ENCODE measurements at places on chromosomes 16 and 17.

DNA sequence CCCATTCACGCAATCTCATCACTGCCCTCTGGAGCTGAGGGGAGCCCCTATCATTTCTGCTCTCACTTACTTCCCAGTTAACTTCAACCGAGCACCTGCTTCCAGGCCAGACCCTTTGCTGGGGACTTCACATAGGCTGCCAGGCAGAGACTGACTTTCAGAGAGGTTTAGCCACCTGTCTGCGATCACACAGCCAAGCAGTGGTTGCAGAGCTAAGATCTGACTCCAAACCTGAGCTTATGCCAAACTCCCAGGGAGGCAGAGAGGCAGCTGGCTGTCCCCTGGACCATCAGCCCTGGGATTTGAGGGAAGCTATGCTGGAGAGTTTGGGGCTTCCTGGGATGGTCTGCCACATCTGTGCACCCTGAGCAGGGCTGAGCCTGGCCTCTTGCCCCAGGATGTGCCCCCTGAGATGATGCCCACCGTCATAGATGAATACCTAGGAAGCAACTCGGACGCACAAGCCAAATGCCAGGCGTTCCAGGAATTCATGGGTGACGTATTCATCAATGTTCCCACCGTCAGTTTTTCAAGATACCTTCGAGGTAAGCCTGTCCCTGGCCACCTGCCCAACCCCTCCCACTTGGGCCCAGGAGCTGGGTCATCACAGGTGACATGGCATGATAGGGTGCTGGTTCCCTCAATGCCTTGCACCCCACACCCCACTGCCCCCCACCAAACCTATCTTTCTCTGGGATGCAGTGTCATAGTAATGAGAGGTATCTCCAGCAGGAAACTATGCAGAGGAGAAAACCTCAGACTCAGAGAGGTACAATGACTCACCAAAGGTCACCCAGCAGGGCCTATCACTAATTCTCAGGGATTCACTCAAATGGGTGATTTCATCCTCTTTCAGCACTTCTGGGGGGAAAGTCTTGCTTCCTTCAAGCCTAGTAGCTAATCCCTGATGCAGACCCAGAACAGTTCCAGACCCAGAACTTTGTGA is 10.0 kb downstream of the CES3 start:
- no peak for DNase-seq

GRCh38 chr16:22353933-22354541 is 20.4 kb downstream of the CDR2 start:
- DNase-seq: no peak

DNA sequence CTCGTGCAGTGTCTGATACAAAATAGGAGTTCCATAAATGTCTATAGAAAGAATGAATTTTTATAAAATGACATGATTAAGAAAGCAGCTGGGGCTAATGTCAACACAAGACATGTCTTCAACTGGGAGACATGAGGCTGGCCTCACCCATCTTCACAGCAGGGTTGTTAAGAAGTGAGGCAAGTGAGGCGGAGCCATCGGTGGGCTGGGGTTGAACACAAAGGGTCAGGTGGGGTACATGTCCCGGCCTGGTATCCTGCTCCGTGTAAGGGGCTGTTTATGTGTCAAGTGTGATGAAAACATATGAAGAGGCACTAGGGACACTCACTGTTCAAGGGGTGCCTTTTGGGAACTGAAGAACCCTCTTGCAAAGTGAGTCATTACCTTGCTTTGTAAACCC is 22.1 kb downstream of the CDK5R1 start:
- no peak for DNase-seq

- DNase-seq: no peak
Observed at GRCh38 chr17:17958982-17959381, 13.2 kb downstream of the TOM1L2 start.

- DNase-seq: no peak
Observed at GRCh38 chr17:12680407-12680897, 14.8 kb downstream of the MYOCD start.

GRCh38 chr17:31095236-31096105 is 694 bp downstream of the NF1 start:
- DNase-seq: peak; percentile 38

DNA sequence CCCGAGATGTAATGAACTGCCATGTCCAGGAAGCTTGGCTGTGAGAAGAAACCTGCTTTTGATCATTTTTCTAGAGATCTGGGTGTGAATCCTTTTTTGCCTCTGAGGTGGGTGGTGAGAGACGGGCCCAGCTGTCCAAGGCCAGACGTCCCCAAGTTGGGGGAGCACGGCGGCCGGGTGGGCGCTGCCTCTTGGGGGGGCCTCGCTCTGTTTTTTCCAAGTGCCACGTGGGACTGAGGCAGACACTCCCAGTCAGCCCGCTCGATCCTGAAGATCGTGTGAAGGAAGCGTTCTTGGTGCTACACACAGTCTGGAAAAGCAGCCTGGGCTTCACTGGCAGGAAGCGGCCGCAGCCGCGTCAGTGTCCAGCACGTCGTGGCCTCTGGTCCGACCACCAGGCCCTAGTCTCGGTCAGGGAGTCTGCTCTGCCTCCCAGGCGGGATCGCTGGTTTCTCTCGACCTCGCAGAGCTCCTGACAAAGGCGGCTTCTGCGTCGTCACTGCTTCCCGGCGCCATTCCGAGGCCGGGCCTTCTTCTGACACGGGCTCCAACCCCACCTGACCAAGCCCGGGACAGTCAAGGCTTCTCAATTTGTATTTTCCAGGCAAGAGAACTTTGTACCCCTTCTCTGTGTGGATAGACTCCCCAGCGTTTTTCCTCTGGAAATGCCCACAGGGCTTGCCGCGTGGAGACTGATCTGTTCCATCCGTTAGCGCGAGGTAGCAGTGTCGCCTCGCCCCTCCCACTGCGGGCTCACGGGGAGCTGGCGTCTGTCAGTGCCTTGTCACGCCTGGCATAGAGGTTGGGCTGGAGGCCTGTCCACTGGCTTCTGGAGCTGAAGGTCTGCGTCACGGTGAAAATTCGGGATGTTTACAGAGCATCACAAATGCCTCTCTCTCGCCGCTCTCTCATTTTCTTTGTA is 12.4 kb downstream of the PRSS27 start:
- DNase-seq: no peak

DNA sequence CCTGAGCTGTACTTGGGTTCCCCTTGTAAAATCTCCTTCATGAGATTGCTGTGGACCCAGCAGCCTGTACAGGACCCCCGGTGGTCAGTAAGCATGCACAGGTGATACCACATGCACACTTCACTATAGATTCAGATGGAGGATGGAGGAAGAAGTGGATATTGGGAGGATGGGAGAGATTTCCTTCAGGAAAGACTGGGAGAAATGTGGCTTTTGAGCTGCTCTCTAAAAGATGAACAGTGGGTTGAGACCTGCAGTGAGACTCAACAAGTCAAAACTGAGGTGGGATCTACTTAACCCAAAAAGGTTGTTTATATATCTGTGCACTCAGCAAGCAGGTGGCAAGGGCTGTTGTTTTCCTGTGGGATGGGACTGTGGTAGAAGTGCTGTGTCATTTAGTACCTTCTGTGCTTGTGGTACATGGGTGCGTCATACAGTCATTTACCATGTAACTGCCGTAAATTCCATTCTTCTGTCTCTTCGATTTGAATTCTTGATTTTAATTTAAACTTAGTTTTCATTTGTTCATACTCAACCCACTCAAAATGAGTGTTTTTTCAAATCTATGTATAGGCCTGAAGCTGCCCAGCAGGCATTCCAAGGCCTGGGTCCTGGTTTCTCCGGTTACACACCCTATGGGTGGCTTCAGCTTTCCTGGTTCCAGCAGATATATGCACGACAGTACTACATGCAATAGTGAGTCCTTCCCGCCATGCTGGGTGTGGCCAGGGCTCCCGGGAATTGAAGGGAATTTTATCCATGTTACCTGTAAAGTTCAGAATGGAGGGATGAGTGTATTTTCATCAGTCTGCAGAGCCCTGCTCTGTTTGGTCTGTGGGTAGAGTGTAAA is 6.9 kb downstream of the HERPUD1 start:
- DNase-seq: no peak

DNA sequence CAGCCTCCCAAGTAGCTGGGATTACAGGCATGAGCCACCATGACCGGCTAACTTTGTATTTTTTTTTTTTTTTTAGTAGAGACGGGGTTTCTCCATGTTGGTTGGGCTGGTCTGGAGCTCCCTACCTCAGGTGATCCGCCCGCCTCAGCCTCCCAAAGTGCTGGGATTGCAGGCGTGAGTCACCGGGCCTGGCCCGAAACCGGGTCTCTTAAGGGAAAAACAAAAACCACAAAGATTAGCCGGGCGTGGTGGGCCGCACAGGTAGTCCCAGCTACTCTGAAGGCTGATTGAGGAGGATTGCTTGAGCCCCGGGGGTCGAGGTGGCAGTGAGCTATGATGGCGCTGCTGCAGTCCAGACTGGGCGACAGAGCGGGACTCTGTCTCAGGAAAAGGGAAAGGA is 19.9 kb upstream of the RBL2 start:
- DNase-seq: no peak

GRCh38 chr17:57916925-57917858 is 38.0 kb downstream of the CUEDC1 start:
- DNase-seq: no peak

DNA sequence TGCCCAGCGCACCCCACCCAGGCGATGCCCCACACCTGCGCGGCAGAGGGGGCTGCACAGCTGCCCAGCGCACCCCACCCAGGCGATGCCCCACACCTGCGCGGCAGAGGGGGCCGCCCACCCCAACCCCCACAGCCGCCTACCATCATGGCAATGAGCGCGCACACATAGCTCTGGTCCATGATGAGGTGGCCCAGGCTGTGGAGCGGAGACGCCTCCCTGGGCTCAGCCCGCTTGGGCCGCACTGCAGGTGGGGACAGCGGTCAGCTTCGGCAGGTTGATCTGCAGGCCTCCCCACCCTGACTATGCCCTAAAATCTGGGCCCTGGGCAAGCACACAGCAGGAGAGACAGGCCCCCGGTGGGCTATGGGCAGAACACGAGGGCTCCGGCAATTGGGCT is 30.2 kb downstream of the CTU2 start:
- no peak for DNase-seq

DNA sequence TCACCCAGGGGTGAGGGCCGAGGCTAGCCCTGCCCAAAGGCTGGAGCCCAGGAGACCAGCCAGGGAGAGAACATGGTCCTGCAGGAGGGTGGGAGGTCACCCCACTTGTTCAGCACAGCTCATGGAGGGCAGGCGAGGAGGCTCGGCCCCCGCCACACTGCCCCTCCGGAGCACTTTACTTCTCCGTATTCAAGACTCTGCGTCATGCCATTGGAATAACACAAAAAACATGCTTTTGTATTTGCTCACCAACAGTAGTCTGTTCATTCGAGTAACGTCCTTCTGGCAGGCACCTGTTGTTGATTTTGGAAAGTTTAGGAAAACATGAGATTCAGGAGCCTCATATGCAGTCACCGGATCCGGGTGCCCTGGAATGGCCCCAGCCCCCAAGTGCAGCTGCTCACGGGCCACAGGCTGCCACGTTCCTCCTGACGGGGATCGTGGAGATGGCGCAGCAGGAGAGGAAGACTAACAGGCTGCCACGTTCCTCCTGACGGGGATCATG is 81.1 kb upstream of the DNAH17 start:
- no peak for DNase-seq

GRCh38 chr16:66127459-66128370 is 238.8 kb upstream of the CDH5 start:
- DNase-seq: no peak

DNA sequence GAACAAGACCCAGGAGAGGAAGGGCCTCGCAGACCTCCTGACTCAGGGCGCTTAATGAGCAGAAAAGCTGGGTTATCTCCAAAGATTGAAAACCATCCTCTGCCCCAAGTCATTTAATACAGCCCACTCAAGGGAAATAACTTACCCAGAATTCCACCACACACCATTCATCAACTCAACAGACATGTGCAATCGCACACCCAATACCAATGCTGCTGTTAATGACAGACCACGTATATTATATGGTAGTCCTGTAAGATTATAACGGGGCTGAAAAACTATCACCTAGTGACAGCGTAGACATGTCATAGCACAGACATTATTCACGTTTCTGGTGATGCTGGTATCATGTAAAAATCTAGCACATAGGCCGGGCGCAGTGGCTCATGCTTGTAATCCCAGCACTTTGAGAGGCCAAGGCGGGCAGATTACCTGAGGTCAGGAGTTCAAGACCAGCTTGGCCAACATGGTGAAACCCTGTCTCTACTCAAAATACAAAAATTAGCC is 52.5 kb upstream of the HELZ start:
- no peak for DNase-seq

GRCh38 chr17:80107231-80108021 is 6.0 kb downstream of the GAA start:
- DNase-seq: no peak

- DNase-seq: peak; percentile 93
Observed at GRCh38 chr16:75733305-75734211, 7.3 kb upstream of the CPHXL start.

- DNase-seq: no peak
Observed at GRCh38 chr17:64158831-64159590, 29.1 kb upstream of the ERN1 start.

GRCh38 chr16:397736-398332 is 835 bp downstream of the NME4 start:
- DNase-seq: peak; percentile 79

DNA sequence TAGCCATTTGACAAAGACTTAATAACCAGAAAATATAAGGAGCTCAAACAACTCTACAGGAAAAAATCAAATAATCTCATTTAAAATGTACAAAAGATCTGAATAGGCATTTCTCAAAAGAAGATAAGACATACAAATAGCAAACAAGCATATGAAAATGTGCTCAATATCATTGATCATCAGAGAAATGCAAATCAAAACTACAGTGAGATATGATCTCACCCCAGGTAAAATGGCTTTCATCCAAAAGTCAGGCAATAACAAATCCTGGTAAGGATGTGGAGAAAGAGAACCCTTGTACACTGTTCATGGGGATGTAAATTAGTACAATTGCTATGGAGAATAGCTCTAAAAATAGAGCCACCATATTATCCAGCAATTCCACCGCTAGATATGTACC is 43.1 kb downstream of the HSD17B2 start:
- DNase-seq: no peak

DNA sequence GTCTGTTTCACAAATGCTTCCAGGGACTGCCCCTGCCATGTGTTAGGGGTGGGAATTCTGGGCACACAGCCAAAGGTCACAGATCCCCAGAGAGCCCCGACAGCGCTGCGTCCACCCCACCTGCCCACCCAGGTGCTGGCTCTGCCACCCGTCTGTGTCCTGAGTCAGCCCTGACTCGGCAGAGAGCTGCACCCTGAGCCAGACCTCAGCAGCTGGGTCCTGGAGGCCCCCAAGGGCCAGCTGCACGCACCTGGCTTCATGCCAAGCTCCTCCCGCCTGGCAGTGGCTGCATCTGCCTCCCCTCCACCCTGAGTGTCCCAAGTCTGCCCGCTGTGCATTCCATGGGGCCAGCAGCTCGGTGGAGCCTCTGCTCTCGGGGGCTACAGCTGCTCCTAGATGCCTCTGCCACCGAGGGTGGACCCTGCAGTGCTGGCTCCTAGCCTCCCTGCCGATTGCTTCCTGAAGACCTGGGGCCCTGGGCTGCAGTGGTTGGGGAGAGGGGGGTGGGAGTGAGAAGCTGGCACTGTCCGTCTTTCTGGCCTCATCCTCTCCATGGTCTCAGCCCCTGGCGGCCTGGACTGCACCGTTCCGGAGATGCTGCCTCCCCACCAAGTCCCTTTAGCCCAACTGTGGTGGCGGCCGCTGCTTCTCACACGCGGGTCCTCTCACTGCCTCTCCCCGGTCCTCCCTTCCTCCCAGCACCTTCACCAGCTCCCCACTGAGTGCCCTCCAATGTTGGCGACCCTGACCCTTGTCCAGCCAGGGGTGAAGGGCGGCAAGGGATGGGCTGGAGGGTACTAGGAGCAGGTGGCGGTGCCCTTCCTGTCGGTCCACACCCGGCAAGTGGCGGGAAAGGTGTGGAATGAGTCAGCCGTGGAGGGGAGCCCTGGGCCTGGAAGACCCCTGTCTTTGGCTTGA is 3.0 kb downstream of the SECTM1 start:
- peak; percentile 55 for DNase-seq

Measured in fibroblast of gingiva (primary cell).